ENCODE measurements at places on chromosomes 5 and 9. TPM values are rescaled to one million over a fixed set of nuclear protein-coding genes. Genes with fewer than 3 reads are reported as not detected.
A peak's percentile ranks its signal among the peaks of the same experiment; 100 is the strongest.

Gene G3BP1
- 69.9 TPM for total RNA-seq

Gene FCN2
- total RNA-seq = not detected

DNA sequence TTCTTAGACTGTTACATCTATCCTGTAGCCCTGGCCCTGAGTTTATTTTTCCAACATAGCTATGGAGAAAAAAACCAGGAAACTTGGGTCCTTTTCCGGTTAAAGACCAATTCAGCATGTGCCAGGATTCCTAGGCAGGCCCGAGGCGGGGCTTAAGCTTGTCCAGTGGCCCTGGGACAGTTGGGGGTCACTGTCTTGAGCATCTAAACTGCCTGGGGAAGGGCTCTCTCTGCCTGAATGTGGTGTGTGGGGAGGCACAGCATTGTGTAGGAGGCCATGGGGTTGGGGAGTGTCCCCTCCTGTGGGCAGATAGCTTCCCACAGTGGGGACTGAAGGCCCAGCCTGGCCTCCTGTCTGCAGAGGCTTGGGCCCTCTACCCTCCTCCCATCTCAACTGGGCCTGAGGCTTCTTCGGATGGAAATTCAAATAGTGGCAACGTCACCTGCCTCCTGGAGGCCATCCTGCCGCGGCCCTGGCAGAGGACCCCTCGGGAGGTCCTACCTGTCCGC, 88.8 kb downstream of the PHF2 start:
- DNase-seq = peak; percentile 55

Gene LECT2
- total RNA-seq = not detected

GRCh38 chr5:73906277-73906676, 280.3 kb downstream of the ARHGEF28 start:
- DNase-seq = no peak

DNA sequence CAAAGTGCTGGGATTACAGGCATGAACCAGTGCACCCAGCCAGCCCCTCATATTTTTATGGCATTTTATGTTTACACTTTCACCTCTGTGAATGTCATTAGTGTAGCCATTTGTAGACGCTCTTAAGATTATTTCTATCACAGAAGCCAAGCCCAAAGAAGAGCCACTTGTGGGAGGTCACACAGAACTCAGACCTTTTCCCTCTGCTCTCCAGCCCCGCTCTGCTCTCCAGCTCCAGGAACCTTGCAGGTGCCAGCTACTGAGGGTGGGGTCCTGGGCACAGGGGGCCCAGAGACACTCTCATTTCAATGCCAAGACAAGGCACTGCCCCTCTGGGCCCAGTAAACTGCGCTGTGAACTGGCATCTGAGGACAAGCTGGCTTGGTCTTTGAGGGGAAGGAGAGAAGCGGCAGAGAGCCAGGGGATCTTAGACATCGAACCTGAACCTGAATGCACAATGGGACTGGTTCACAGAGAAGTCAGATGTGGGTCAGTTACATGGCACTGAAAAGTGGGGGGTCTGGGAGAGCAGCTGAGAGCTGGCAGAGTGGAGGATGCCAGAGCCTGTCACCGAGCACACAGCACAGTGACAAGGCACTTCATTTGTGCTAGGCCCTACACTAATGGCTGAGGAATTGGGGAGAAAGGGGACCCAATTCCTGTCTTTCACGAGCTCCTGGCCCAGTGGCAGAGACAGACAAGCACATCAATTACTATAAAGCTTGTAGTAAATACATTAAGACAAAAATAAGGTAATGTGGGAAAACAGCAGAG, 16.7 kb downstream of the ANXA6 start:
- no peak for DNase-seq

- no peak for DNase-seq
These were observed 34.9 kb downstream of the MTMR12 start for GRCh38 chr5:32277798-32278197.

- DNase-seq = no peak
These were observed 9.3 kb upstream of the ANKDD1B start for GRCh38 chr5:75601996-75602395.

DNA sequence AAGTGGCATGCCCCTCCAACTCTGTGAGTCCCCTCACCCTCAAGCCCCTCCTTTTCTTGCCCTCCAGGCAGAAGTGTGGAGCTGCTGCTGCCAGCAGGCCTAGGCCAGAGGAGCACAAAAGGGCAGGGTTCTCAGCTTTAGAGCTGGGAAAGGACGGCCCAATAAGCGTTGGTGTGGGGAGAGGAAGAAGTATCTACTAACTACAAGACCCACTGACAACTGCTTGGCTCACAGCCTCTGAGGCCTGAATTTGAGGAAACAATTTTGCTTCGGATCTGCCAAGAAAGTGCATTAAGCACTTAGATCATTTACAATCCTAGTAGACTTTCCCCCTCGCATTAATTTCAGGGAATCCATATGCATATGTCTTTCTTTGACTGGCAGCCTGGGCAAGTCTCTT, 179.4 kb downstream of the SNX18 start:
- no peak for DNase-seq

- no peak for DNase-seq
These were observed 295.9 kb upstream of the ZNF608 start for GRCh38 chr5:125042261-125042890.

- no peak for DNase-seq
These were observed 800.8 kb upstream of the TYRP1 start for GRCh38 chr9:11892401-11892800.

Gene TEX10
- 19.6 TPM for total RNA-seq

DNA sequence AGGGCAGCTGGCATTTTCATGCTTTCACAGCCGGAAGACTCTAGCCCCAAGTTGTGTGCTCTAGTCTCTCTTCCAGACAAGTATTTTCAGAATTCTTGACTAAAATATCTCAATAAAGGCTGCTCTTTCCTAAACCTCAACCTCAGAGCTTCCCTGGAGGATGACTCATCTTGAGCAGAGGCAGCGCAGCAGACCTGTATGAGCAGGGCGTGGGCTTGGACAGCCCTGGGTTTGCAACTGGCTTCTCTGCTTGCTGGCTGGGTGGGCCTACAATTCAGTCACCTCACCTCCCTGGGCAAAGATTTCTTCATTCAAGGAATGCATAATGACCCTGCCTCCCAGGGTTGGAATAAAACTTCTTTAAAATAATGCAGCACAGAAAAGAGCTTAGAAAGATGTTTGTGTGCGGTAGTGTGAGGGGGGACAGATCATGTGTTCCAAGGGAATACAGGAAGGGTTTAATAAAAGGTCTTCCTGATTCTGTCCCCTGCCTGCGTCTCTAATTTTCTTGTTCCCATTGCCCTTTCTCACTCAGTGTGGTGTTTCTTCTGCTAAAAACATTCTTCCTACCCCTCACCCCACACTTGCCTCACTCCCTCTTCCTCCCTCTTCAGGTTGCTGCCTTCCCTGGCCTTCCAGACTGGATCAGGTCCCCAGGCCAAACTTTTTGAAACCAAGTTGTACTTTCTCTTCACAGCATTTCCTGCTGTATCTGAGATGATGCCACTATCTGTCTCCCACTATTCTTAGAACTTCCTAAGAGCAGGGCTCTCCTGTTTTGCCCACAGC, 39.4 kb upstream of the MAP1B start:
- DNase-seq = no peak

DNA sequence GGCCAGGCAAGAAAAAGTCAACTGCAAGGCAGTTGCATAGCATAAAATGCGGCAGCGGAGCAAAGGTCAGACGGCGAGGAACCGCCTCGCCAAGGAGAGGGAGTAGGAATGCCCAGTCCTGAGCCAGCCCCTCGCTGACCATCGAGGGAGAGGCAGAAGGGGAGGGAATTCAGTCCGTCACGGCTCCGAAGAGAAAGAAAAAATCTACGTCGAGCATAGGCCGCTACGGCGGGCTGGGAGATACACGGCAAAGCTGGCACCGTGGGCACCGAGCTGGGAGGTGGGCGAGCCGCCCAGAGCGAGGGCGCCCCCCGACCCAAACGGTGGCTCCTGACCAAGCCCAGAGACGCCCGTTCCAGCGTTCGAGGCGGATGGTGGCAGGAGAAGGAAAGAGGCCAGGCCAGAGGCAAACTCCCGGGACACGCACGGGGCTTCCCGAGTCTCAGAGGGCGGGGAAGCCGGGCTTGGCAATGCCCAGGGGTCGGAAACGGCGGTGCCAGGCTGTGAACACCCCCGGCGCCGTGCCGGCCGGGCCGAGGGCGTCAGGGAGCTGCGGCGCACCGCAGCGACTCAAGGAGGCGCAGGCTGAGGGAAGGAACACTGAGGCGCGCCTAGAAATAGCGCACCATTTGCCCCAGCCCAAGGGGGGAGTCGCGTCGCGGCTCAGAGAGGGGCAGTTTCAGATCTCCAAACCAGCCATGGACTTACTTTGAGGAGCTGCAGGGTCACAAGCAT, 518 bp downstream of the SPRY4 start:
- DNase-seq = peak; percentile 69

GRCh38 chr5:169798438-169798837, 161.4 kb downstream of the DOCK2 start:
- no peak for DNase-seq

Gene LHX3
- total RNA-seq = not detected

DNA sequence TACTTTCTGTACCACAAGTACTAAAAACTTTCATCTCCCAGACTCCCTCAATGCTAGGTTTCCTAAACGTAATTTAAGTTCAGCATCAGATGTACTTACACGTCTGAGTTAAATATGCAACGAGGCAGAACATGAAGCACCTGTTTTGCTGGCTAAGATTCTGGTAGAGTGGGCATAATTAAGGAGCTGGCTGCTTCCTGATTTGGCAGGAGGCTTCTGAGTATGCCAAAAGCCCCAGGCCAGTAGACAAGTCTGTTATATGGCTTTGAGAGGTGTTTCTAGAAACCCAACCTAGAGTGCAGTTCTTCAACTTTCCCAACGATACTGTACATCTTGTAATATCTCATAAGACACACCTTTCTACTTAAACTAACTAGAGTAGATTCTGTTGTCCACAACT, 13.6 kb downstream of the TICAM2 start:
- no peak for DNase-seq

DNA sequence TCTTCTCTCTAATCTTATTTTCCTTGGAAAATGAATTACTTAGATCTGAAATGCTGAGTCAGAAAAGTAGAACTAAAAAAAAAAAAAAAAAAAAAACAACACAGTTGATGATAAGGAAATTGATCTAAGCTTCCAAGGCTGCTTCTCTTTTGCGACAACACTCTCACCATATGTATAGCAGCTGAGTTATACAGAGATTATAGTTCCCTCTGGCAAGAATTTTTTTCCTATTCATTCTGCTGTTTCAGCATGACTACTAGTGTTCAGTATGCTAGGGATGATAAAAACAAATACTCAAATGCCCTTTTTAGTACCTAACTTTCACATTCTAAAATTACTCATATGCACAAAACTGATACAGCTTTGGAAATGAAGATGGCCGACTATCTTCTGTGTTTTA, 267.3 kb downstream of the MLLT3 start:
- DNase-seq = no peak

DNA sequence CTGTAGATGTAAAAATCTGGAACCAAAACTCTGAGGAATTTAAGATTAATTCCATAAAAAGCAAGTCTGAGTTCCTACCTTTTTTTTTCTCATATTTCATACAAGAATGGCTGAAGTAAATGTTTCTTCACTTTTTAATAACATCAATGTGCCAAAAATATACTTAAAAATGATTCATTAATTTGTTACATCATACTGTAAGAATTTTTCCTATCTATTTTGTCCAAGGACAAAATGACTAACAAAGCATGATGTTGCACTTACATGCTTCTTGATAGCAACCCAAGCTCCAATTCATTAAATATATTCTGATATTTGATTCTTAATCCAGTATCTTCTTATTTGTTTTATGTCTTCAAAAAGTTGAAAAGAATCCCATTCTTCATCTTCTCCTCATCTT, 988.3 kb downstream of the TLE1 start:
- DNase-seq = no peak

- peak; percentile 74 for DNase-seq
These were observed 50.0 kb downstream of the TRIM32 start for GRCh38 chr9:116737152-116737546.

DNA sequence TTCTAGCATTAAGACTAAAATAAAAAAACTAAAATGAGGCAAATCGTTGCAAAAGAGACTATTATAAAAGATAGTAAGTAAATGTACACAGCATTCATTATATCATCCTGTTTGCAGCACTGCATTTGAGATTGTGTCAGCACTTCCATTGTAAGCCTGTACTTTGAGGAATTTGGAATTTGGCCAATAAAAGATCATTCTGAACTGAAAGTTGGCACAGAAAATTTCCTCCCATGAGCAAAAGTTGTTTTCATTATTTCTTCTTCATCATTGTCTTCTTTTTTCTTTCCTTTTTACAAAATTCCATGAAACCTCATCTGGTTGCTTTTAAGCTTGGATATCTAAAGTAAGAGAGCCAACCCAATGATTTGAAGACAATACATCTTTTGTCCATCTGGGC, 199.3 kb upstream of the ADAMTSL1 start:
- DNase-seq = no peak

- no peak for DNase-seq
These were observed 54.8 kb downstream of the HRH2 start for GRCh38 chr5:175712681-175713085.

DNA sequence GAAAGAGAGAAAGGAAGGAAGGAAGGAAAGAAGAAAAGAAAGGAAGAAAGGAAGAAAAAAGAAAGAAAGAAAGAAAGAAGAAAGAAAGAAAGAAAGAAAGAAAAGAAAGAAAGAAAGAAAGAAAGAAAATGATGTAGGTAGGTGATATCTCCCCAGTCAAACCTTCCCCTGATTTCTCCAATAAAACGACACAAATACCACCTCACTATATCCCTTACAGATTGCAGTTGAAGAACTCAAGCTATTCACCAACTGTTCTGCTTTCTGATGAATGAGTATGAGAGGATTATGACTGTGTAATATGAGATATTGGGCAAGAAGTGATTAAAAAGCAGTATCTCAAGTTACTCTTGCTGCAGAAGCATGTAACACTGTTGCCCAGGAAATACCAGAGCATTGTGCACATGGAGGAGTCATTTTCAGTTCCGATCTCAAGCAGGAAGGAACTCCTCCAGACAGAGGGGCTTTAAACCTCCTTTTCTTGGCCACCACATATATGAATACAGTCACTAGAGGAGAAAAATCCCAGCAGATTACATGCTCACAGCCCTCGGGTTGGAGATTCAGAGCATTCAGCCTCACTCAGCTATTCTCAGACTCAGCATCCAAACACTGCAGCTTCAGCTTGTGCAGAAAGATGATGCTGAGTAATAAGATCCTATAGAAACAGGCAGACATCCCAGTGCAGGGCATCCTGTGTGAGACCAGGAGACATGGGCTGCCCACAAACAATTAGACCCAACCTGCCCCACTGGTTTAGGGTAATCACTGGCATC, 61.4 kb downstream of the UGCG start:
- DNase-seq = no peak

GRCh38 chr5:165423697-165424299, 1918.4 kb downstream of the MAT2B start:
- no peak for DNase-seq

- peak; percentile 71 for DNase-seq
These were observed 1.5 kb downstream of the NDFIP1 start for GRCh38 chr5:142110046-142110531.

DNA sequence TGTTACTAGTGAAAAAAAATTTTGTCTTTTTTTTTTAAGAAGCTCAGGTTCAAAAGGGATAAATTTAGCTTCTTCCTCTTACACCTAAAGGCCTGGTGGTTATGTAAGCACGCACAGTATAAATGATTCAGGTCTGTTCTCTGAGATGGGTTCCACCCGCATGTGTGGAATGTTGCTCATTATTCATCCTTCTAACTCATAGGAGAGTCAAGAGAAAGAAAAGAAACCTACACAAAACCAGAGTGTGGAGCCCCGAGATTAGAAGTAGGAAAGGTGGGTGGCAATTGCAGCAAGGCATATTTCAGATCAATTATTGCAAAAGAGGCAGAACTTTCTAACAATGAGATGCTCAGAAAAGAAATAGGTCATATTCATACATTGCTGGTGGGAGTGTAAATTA, 13.5 kb downstream of the PLAC8L1 start:
- DNase-seq = no peak

Gene RHOBTB3
- 84.2 TPM for total RNA-seq

Gene MARVELD2
- total RNA-seq = 0.49 TPM

Data from sigmoid colon (tissue), 7 donors.